Stimulated activated CD8-positive, alpha-beta memory T cell treated with anti-CD3 and anti-CD28 coated beads, Interleukin-15, amount 100 ng/mL, for 48 hours (primary cell): ENCODE measurements at places on chromosomes 7 and 10.

- no peak for DNase-seq
Measured at GRCh38 chr10:69866246-69866687, 64.6 kb downstream of the COL13A1 start.

DNA sequence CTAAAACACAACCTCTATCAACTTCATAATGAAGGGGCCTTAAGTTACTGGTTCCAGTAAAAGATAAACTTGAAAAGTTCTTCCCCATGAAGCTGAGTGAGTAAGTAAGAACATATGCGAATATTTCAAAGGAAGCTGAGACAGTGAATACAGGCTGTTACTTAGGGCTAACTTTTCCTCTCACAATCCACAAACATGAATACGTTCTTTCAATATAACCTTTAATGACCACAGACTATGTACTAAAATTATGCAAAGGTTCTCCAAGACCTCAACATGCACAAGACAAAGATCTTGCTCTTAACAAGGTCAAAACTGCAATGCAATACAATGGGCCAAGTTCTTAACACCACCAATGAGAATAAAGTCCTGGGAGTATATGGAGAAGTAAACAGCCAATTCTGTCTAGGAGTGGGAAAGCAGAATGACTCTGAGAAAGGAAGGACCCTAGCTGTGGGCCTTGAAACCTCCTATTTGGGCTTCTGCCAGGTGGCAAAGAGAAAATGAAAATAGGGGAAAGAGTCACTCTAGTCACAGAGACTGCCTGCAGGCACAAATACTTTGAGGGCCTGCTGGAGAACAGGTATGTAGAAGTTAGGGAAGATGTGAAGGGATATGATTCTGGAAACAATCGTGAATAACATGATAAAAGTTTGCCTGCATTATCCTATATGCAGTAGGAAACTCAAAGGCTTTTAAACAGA lies 43.7 kb downstream of the OSBPL3 start:
- DNase-seq, result no peak

GRCh38 chr10:84837877-84838276 lies 509.5 kb downstream of the CCSER2 start:
- no peak for DNase-seq

GRCh38 chr10:79026341-79026761 lies 42.4 kb upstream of the ZMIZ1 start:
- DNase-seq, result no peak

- DNase-seq, result no peak
Measured at GRCh38 chr7:94179466-94179865, 175.3 kb upstream of the BET1 start.

DNA sequence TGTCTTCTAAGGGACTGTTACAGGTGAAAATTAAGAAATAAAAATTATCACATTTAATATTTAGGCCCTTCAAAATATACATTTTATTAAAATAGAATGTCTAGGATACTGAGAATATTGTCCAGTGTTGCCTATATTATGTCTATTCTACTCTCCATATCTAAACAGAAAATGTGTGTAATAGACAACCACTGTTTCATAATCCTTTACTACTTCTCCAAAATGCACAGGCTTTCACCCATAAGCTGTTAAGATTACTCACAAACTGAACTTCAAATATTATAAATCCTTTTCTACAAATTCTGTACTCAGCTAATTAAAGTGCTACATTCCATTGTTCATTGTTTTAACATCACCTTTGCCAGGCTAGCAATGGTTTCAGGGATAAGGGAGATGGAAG lies 56.7 kb upstream of the TFEC start:
- DNase-seq, result no peak

DNA sequence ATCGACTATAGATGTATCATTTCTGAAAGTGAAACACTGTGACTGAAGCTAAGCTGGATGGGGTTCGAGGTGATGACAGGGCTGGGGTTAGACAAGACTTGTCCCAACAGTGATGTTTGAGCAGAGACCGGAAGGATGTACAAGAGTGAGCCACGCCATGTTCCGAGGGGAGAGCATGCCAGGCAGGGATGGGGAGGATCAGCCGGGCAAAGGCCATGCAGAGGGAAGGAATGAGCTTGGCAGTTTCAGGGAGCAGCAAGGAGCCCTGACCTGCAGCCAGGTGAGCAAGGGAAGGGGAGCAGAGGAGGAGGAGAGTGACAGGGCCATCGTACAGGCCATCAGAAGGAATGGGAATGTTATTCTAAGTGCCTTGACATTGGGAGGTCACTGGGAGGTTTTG lies 114.9 kb upstream of the GPR26 start:
- DNase-seq, result no peak

GRCh38 chr10:72832701-72833100 lies 60.8 kb upstream of the OIT3 start:
- DNase-seq, result no peak

DNA sequence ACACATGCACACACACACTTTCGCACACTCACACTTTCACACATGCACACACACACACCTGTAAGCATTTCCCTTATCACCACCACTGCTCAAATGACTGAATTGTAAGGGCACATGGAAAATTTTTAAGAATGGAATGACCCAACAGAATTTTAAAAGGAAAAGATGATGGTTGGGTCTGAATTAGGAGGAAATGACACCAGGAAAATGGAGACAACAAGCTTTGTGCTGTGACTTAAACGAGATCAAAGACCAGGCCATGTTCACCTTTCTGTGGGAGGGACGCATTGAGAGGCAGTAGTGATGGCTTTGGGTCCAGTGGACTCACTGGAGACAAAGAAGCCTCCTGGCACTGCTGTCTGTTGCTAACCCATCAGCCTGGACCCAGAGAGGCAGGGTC lies 16.7 kb upstream of the C10orf71 start:
- DNase-seq, result no peak

- no peak for DNase-seq
Measured at GRCh38 chr7:16092711-16093110, 328.6 kb downstream of the CRPPA start.

- no peak for DNase-seq
Measured at GRCh38 chr10:1310271-1310789, 254.1 kb downstream of the WDR37 start.

DNA sequence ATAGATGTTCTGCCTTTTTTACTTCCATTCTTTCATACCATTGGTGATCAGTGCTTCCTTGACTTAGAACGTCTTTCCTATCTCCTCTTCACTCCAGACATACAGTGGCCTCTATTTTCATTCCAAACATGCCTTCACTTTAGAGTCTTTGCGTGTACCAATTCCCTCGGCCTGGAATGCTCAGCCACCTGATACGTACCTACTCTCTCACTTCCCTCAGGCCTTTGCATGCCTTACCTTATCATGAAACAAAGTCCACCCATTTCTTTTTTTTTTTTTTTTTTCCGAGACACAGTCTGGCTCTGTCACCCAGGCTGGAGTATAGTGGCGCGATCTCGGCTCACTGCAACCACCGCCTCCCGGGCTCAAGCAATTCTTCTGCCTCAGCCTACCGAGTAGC lies 2.2 kb upstream of the CCNJ start:
- no peak for DNase-seq

- DNase-seq, result no peak
Measured at GRCh38 chr7:15489861-15490260, 72.0 kb downstream of the AGMO start.

- DNase-seq, result no peak
Measured at GRCh38 chr10:48184224-48184623, 90.3 kb downstream of the FRMPD2 start.

DNA sequence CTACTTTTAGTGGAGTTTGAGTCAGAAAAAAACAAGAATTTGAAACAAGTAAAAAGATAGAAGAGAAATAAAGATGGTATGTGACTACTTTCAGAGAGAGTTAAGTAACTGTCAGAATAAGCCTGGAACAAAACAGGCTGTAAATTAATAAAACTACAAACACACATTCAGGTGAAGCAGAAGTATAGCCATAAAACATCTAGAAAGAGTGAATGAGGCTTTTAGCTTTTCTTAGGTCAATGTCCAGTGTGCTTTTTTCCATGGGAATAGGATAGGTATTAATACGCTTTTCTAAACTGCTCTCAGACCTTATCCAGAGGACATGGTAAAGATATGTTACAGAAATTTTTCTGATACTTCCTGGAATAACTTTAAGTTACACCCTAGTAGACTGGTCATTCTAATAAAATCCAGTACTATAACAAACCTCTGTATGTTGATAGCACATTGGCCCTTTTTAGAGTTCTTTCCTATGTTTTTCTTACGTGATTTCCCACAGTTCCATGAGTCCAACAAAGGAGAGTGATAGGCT lies 23.3 kb downstream of the TMEM106B start:
- DNase-seq, result no peak

- DNase-seq, result no peak
Measured at GRCh38 chr10:86461963-86462804, 59.4 kb downstream of the WAPL start.

DNA sequence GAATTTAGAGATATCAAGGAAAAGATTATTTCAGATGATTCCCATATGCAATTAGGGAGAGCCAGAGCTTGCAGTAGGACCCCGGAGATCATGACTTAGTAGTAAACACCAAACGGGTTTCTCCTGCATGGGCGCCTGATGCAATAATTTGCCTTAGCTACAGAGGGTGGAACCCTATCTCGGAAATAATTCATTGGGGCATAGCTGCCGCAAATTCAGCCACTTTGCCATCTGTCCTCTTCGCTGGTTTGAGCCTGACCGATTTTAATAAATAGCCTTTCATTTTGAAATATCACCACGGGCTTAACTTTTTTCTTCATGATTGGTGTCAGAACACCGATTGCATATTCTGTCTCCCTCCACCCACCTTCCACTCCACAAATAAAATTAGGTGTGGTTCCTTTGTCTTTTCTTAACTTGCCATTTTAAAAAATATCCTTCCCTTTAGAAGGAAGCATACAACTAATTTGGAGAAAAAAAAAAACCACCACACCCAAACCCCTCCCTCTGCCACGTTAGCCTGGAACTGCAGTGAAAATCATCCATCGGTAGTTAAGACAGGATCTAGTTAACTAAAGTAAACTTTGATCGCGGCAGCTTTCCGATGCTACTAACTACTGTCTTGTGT lies 1.4 kb downstream of the GARS1 start:
- no peak for DNase-seq
